ENCODE measurements at places on chromosomes 12 and 14. TPM values are rescaled to one million over a fixed set of nuclear protein-coding genes. Genes with fewer than 3 reads are reported as not detected.

GRCh38 chr14:64960762-64961276 is 11.3 kb downstream of the RAB15 start:
- no peak for DNase-seq

DNA sequence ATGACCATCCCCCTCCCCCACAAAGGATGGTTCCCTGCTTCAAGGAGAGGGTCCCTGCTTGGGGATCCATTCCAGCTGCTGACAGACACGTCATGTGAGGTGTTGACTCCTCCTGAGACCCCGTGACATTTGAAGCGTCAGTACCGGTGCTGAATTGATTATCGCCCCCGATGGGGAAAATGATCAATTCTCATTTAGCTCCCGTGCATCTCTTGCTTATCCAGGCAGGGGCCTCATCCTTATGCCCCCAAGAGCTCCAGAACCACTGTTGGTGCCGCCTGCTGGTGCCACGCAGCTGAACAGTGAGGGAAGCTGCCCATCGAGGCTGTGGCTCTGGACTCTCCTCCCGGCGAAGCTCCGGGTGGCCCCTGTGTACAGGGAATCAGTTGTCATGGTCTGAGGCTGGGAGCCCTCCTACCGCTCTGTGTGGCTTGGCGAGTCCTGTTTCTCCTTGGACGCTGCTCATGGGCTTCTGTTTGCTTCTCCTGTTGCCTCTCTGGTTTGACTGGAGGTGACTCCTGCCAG is 4.6 kb downstream of the KIF26A start:
- DNase-seq: no peak

DNA sequence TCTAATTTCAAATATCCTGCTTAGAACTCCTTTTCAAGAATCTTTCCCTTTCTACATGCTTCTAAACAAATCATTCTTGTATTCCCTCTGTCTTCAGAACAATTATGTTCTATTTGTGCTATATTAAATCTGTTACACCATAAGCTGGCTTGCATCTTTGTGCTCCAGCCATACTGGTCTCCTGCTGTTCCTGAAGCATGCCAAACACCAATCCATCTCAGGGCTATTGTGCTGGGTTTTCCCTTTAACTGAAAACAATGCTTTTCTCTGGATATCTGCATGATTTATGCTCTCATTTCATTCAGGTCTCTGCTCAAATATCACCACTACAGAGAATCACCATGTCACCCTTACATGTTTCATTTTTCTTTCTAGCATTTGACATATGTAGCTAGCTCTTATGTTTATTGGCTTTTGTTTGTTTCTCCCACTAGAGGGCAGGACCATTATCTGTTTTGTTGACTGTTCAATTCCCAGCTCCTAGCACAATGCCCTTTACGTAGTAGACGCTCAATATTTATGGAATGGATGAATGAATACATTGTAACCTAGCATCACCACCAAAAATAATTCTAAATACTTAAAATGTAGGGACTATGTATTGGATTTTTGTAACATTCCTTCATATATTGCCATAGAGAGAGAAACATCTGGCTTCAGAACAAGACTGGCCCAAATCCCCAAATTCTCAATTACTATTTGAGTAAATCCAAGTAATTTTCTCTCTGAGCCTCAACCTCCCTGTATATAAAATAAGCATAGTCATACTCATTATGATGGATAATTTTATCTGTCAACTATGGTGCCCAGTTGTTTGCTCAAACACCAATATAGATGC is 302.0 kb upstream of the SYT1 start:
- DNase-seq: no peak

DNA sequence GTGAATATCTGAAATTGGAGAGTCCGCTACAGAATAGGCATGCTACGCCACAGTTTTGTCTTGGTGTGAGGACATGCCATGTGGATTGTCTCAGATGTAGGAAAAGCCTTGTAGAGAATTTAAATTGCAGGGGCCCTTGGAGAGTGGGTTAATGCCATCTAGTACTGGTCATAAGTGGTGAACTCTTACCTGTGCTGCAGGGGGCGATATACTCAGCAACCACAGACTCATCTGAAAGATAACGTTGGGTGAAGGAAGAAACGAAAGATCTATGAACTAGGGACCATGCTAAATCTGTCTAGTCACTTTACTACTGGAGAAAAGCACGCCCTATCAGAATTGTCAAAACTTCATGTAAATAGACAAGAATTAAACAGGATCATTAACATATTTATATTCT is 33.7 kb upstream of the A2M start:
- no peak for DNase-seq

The MAP3K12 gene
- 19.5 TPM for total RNA-seq

- DNase-seq: peak; percentile 96
These were observed at the start of gene IFT81 for GRCh38 chr12:110124269-110124995. TSS of gene IFT81 (plus strand) at chr12:110124357. CDS start at chr12:110127381, 3,024 bp downstream.

- DNase-seq: no peak
These were observed 76.6 kb upstream of the CNTN1 start for GRCh38 chr12:40615590-40615989.

GRCh38 chr12:6233121-6233971 is 33.1 kb downstream of the CD9 start:
- no peak for DNase-seq

The VRTN gene
- not detected for total RNA-seq

The SYNDIG1L gene
- total RNA-seq: 0.10 TPM

The DNAI7 gene
- 9.5 TPM for total RNA-seq

DNA sequence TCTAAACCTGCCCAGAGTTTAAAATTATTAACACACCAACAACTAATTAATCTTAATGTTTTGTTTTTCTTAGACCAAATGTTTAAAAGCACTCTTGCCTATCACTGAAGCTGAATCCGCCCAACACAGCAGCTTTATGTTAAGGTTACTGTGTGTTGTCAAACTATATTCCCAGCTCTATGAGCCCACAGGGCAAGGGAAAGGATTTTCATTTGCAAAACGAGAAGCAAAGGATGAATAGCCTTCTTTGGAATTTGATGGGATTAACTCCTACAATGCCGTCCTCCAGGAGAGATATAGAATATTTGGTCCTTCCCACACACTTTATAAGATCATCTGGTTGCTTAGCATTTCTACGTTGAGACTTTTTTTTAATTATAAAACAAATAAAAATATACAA is 43.7 kb downstream of the DUSP16 start:
- no peak for DNase-seq

DNA sequence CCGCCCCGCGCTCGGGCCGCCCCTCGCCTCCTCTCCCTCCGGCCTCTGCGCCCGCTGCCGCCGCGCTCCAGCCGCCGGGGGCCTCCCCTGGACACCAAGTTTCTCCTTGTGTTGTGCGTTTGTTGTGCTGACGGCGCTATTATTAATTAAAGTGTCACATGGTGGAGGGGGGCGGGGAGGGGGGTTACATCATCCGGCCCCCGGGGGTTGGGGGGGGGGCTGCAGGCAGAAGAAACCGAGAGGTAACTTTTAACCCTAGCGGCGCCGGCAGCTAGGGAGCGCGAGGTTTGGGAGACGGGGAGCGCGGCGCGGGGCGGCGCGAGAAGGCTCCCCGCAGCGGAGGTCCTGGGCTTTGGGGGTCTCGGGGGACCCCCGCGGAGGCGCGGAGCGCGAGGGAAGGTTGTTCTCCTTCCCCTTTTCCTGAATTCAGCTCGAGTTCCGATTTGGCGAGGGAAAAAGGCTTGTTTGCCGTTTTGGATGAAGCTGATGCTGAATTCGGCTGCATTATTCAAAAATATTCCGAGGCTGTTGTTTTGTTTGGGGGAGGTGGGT is at the start of gene HRK:
HRK (minus strand) TSS at position 117 of the 552 bp plus-strand sequence. CDS start 134 bp downstream, outside the sequence.
- peak; percentile 37 for DNase-seq

DNA sequence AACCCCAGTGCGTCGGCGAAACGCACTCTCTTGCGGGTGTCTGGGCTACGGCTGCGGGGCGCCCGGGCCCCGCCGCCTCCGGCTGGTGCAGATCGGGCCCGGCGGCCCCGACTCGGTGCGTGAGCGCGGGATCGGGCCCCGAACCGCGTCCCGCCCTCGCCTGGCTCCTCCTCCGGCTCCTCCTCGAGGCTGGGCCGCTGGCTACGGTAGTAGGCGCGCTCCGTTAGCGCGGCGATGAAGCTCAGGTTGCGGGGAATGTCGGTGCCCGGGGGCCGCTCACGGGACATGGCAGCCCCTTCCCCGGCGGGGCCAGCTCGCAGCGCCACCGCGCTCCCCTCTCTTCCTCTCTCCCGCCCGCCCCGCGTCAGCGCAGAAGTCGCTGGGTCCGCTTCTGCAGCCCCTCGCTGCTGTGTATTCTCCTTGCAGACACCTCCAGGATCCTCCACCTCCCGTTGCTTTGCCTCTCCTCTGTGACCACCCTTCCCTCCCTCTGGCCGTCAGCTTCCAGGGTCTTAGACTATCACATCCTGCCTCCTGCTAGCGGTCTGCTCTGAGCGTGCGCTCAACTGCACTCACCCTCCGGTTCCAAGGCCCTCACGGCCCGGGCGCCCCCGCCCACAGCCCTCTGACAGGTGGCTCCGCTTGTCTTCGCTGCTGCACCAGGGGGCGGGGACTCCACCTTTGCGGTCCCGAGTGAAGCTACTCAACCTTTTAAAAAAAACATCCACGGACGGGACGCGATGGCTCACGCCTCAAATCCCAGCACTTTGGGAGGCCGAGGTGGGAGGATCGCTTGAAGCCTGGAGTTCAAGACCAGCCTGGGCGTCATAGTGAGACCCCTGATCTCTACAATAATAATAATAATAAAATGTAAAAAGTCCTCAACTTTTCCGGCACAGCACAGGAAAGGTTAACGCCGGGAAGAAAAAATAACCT is at the start of gene PPP1R3E:
PPP1R3E (minus strand) TSS at position 570 of the 936 bp plus-strand sequence; CDS start at position 287, 283 bp downstream.
- DNase-seq: peak; percentile 70

The CLEC7A gene
- 12.7 TPM for total RNA-seq

DNA sequence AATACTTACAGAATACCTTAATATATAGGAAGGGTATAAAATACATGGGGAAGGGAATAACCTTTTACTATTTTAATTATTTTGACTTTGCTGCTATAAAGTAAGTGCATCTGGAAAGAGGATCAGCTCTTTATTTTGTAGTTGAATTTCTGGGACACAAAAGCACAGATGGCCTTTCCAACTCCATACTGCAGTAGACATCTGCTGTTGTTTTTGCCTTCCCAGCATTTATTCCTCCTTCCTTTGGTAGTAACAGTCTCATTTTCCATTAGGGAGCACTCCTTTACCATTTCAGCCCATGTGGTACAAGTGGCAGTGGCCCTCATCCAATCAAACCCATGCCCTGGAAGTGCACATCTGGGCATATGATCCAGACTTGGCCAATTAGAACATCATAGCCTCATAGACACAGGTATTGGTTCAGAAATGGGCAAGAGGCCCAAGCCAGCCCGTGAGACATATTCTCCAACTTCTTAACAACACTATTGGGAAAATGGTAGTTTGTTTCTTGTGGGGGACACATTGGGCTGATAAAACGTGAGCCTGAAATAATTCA is 64.8 kb upstream of the YARS2 start:
- DNase-seq: no peak

All from ovary (tissue), 10 donors.